Sciatic nerve (tissue), 2 donors: ENCODE measurements at places on chromosomes 3 and 15.

GRCh38 chr3:127573912-127574311 is 16.6 kb downstream of the TPRA1 start:
- DNase-seq = no peak

DNA sequence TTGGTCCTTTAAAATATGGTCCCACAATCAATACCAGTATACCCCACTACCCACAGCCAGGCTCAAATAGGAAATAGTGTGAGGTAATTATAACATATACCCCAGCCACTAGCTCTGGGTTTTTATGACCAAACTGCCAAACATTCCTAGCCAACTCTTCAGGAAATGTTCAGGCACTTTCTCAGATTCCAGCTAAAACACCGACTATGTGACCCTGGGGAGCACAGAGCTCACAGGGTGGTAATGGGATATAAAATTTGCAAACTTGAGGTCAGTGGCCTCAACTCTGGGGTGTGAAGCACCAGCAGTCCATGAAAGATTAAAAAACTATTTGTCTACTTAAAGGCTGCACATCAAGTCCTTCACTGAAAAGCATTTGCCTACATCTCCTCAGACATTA is 12.9 kb downstream of the FBN1 start:
- DNase-seq = no peak

GRCh38 chr3:152760024-152760563 is 74.8 kb upstream of the P2RY1 start:
- DNase-seq = no peak

- DNase-seq = no peak
These were observed 9.6 kb downstream of the UBL7 start for GRCh38 chr15:74451322-74451721.

DNA sequence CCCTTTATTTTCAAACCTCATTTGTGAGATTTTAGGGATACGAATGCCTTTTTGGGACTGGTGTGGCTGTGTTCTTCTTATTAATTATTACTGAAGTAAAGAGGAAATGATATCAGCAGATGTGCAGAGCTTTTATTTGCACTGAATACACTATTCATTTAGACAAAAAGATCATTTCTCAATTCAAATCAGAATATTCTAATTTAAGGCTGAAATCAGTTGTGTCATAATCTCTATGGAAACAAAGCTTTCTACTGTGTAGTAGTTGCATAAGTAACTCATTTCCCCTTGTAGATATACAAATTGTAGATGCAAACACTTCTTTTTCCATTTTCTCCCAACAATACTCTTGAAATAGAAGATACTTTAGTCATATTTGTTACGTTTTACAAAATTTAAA is 56.0 kb downstream of the PDE8A start:
- DNase-seq = no peak

GRCh38 chr3:191329654-191330529 is at the start of gene UTS2B:
UTS2B (minus strand) TSS chr3:191330526; CDS start chr3:191282189, 48,337 bp downstream.
- DNase-seq = peak; percentile 63

DNA sequence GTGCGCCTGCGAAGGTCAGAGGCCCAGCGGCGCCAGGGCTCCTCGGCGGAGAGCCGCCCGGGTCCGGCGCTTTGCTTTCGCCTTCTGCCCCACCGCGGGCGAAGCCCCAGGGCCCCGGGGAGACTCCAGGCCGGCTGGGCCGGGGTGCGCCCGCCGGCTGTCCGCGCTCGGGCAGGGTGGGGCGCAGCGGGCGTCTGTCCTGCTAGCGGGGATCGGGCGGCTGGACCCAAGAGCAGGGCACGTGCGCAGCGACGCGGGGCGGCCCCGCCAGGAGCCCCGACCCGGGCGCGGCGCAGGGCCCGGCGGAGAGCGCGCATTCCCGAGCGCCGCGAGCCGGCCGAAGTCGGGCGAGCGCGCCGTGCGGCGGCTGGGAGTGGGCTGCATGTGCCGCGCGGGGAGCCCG is 569 bp upstream of the ALDH1A3 start:
- DNase-seq = peak; percentile 44

GRCh38 chr3:17709236-17709810 is 33.1 kb downstream of the TBC1D5 start:
- DNase-seq = no peak

DNA sequence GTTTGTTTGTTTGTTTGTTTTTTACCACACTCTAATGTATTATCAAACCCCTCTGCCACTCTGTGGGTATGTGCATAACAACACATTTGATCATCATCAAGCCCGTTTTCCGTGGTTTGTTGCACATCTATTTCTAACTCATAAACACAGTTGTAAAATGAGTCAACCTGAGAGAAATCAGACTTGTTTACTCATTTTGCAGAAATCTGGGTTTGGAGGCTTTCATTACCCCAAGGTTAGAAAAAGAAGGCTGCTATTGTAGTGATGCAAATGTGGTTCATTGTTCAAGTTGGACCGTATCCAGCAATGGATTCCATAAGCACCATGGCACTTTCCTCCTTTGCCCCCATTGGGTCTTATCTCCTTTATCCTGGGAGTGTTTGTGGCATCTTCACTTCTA is 353.2 kb upstream of the SOX2 start:
- no peak for DNase-seq

- peak; percentile 92 for DNase-seq
These were observed 14.6 kb downstream of the XIRP1 start for GRCh38 chr3:39177708-39178332.

DNA sequence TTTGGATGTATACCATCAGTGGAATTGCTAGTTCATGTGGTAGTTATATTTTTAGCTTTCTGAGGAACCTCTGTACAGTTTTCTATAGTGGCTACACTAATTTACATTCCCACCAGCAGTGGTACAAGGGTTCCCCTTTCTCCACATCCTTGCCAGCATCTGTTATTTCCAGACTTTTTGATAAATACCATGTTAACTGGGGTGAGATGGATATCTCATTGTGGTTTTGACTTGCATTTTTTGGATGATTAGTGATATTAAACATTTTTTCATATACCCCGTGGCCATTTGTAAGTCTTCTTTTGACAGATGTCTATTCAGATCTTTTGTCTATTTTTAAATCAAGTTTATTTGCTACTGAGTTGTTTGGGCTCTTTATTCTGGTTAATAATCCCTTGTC is 455.6 kb upstream of the RARB start:
- DNase-seq = no peak

- no peak for DNase-seq
These were observed 55.9 kb upstream of the MEF2A start for GRCh38 chr15:99509686-99510461.

DNA sequence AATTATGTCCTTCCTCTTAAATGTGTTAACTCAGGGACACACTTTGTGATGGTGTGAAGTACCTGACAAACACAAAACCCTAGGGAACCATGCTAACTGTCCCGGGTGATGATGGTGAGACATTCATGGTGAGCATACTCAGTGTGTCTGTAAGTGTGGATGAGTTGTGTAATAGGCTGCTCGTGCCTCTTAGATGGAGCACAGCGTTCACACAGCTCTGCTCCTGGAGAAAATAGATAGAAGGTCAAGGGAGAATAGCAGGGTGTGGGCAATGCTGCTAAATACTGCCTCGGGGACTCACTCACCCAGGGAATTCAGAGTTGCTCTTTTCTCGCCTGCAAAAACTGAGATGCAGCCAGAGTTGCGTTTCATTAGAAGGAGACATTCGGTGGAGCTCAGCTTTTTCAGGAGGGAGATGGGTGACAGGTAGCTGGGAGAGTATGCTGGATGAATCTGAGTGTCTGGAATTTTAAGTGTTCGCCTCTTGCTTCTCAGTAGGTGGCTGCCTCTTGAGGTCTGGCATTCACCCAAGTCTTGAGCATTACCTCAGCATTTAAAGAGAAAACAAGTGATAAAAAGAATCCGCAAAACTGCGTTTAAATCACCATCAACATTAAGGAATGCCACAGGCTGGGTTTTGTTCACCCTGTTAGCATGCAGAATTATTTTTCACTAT is 813.2 kb downstream of the AGBL1 start:
- DNase-seq = no peak

GRCh38 chr15:72857331-72858063 is 73.9 kb upstream of the ADPGK start:
- DNase-seq = no peak

DNA sequence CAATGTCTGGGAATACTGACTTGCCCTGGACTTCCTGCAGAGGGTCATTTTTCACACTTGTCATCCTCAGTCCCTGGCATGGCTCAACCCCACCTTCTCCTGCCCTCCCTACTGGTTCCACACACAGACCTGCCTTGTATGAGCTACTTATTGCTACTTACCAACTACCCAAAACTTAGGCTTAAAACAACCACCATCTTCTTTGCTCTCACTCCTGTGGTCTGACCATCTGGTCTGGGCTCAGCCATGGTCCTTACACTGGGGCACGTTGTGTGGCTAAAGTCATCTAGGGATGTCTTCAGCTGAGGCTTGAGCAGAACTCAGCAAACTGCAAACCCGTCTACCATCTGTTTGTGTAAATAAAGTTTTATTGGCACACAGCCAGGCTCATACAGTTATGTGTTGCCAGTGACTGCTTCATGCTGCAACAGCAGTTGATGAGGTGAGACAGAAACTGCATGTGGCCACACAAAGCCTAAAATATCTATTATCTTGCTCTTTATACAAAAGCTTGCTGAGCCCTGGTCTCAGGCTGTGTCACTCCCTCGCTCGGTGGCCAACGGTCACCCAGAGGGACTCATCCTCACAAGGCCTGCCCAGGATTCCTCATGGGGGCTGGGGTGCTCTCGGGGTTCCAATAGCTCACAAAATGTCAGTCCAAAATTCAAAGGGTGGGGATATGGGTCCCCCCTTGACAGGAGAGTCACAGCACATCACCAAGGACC is 43.5 kb downstream of the KLF15 start:
- no peak for DNase-seq

GRCh38 chr3:72123908-72124441 is 339.0 kb upstream of the PROK2 start:
- DNase-seq = peak; percentile 75

DNA sequence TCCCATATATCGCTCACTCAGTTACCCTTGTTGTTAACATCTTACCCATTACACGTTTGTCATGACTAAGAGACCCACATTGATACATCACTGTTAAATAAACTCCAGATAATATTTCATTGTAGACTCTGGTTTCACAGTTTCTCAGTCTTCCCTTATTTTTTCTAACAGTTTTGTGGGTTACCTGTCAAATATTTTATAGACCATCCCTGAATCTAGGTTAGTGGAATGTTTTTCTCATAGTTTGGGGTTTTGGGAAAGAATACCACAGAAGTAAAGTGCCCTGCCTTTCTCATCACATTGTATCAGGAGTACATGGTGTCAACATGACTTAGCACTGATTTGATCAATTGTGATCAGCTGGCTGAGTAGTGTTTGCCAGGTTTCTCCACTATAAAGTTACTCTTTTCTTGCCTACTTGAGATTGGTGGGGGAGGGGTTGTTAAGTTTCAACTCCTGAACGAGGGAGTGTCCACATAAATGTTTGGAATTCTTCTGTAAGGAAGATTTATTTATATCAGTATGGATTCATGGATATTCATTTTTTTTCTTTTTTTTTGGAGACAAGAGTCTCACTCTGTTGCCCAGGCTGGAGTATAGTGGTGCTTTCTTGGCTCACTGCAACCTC is 25.9 kb downstream of the RNF111 start:
- DNase-seq = no peak

- DNase-seq = no peak
These were observed 45.6 kb upstream of the LDHAL6B start for GRCh38 chr15:59160880-59161593.

DNA sequence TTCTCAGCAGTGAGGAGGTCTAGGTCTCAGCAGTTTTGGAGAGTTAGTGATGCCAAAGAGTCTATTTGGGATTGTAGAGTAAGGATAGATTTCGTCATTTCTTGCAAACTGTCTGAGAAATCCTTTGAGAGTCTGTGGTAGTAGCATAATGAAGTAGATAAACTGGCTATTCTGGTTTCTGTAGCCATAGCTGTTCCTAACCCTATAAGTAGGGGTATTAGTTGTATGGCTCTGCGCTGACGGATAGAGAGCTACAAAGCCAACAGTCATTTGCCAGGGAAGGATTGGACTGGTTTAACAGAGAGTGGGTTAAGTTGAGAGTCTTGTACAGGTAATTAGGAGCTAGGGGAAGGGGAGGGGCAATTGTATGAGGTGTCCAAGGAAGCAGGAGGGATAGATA is 50.6 kb downstream of the KLHDC8B start:
- DNase-seq = no peak

GRCh38 chr3:184687363-184688015 is 24.4 kb downstream of the MAGEF1 start:
- DNase-seq = peak; percentile 80

DNA sequence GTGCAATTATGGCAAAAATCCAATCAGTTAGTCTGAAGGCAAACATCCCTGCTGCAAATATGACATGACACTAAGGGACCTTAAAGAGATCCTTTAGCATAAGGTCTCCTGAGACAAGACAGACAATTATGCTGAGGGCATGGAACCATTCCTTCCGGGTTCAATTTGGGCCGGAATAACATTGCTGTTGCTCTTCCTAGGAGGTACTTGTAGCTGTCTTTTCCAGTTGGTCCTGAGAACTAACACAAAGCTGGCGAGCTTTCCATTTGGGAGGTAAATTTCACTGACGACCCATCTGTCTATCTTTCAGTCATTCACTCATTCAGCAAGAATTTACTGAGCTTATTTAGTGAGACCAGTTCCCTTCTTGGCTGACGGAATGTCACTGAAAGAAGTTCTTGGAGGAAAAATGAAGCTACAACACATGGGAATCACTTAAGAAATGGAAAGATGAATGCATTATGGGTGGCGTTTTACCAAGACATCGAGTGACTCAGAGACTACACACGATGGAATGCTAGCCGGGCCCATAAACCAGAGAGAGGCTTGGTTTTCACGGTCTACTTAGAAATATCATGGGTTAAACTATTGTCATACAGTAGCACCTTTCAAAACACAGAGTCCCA is 215.5 kb downstream of the PDZRN3 start:
- DNase-seq = no peak

DNA sequence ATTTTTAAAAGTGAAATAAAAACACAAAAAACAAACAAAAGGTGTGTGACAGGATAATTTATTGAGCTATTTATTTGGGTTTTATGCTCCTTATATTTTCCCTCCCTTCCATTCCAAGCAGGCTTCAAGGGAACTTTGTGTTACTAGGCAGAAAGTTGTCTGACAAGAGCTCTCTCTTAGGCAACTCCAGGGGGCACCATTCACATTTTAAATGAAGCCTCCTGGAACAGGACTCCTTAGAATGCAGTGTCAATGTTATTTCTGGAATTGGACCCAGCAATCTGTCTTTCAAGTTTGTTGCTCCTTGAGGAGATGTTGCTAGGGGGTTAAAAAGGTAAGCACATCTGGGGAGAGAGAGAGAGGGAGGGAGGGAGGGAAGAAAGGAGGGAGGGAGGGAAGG is 5.4 kb upstream of the RFX7 start:
- DNase-seq = no peak

DNA sequence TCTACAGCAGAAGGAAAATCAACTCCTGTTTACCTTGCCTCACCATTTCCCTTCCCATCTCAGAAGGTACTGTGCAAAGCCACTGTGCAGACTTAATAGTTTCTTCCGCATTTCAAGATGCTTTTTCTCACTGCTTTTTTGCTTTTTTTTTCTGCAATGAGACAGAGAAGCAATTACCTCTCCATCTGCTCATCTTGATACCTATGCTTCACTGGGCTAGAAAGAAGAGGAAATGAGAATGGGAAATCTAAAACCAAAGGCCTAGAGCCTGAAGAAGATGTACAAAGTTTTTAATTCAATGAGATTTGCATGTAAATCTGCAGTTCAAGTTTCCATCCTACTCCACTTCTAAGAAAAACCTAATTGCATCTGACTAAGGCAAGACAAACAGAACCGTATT is 238.1 kb upstream of the SETMAR start:
- DNase-seq = no peak
